ENCODE measurements at places on chromosomes 12 and 14. TPM values are rescaled to one million over a fixed set of nuclear protein-coding genes. Genes with fewer than 3 reads are reported as not detected.

Gene CACNA1C
- 1.8 TPM for total RNA-seq

Gene CLEC2B
- 13.1 TPM for total RNA-seq

Gene SPIC
- total RNA-seq = not detected

- DNase-seq = no peak
Measured at GRCh38 chr12:42450248-42450647, 124.3 kb downstream of the PPHLN1 start.

- no peak for DNase-seq
Measured at GRCh38 chr14:54425068-54425467, 16.1 kb downstream of the CNIH1 start.

DNA sequence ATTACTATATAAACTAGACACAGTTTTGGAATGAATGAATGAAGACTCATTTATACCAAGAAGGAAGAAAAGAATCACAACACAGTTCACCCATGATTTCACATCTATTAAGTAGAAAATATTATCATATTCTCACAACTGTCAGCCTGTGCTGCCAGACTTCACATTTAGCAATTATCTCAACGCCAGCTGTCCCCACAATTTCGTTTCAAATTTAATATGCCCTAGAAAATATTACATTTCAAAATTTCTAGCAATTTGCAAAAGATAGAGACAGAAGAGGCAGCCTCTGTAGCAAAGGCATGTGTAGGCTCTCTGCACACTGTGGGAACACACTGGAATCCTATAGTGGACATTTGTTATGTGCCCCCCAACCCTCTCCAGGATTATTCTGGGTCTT is 83.6 kb downstream of the ANKS1B start:
- DNase-seq = no peak

DNA sequence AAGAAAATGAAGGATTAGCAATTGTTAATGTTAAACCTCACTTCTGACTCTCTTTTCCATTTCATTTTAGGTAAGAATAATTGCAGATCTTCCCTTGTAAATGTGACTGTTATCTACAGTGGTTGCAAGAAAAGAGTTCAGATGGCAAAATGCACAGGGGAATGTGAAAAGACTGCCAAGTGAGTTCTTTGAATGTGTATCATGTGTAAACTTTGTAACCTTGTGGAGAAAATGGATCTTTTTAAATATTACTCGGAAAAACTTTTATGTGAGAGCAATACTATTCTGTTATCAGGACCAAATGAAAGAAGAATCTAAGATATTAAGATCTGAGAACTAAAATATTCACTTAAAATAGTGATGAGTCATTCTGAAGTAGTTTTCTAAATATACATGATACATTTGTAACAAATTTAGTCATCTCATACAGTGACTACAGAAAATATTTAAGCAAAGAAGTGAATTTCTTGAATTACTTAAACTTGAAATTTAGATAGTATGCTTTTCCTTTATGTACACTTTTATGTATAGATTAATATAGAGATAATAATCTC is 122.5 kb upstream of the CNTN1 start:
- DNase-seq = no peak
